ENCODE measurements at places on chromosomes 12 and 14. TPM values are rescaled to one million over a fixed set of nuclear protein-coding genes. Genes with fewer than 3 reads are reported as not detected.

- peaks cover 29% of the 10 kb centered on the region for H3K27me3 ChIP-seq
- H3K4me3 ChIP-seq: no peak overlapping the region
- peaks cover 41% of the 10 kb centered on the region for H3K4me1 ChIP-seq
These were observed 5.7 kb downstream of the PHLDA1 start for GRCh38 chr12:76025601-76026575.

GRCh38 chr14:99821519-99822508, 28.6 kb downstream of the EML1 start:
- no peaks in the 10 kb centered on the region for H3K27me3 ChIP-seq
- no peak overlapping the region for H3K4me3 ChIP-seq
- no peak overlapping the region for H3K27ac ChIP-seq

DNA sequence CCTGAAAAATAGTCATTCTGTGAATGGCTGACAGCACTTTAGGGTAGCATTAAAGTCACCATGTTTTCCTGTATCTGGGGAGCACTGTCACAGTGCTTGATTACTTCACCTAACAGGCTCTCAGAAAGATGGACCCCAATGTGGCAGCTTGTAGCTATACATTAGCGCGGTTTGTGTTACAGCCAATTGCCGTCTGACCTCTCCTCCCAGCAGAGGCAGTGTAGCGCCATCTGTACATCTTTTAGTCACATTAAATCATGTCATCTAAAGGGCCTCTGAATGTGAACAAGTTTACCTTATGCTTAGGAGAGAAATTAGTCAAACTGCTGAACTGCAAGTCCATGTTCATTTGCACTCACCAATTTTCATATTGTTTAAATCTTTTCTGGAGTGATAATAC, 113.7 kb downstream of the LMO3 start:
- H3K4me1 ChIP-seq: no peaks in the 10 kb centered on the region
- no peak for DNase-seq
- H3K27ac ChIP-seq: no peak overlapping the region
- no peaks in the 10 kb centered on the region for H3K27me3 ChIP-seq
- H3K36me3 ChIP-seq: no peaks in the 10 kb centered on the region
- H3K4me3 ChIP-seq: no peak overlapping the region

- no peaks in the 10 kb centered on the region for H3K36me3 ChIP-seq
- peaks cover 38% of the 10 kb centered on the region for H3K4me1 ChIP-seq
- H3K27ac ChIP-seq: no peak overlapping the region
These were observed 3.7 kb downstream of the MYO1A start for GRCh38 chr12:57046086-57046791.

GRCh38 chr12:2247596-2247995, 194.8 kb downstream of the CACNA1C start:
- H3K4me3 ChIP-seq: no peak overlapping the region
- H3K36me3 ChIP-seq: no peaks in the 10 kb centered on the region
- DNase-seq: no peak
- H3K4me1 ChIP-seq: peaks cover 47% of the 10 kb centered on the region

GRCh38 chr12:56616244-56616643, 13.9 kb downstream of the BAZ2A start:
- H3K4me1 ChIP-seq: peaks cover 44% of the 10 kb centered on the region
- H3K4me3 ChIP-seq: no peak overlapping the region
- no peaks in the 10 kb centered on the region for H3K27me3 ChIP-seq

The CLEC4D gene
- total RNA-seq: 24.9 TPM

GRCh38 chr14:101503431-101504095, 57.7 kb upstream of the DIO3 start:
- DNase-seq: peak; percentile 49
- no peaks in the 10 kb centered on the region for H3K4me1 ChIP-seq
- no peaks in the 10 kb centered on the region for H3K27me3 ChIP-seq
- no peak overlapping the region for H3K4me3 ChIP-seq
- no peaks in the 10 kb centered on the region for H3K36me3 ChIP-seq
- H3K27ac ChIP-seq: no peak overlapping the region
